ENCODE measurements at places on chromosomes 1 and 21.

- DNase-seq: no peak
These were observed 56.3 kb upstream of the DISP3 start for GRCh38 chr1:11422686-11423085.

DNA sequence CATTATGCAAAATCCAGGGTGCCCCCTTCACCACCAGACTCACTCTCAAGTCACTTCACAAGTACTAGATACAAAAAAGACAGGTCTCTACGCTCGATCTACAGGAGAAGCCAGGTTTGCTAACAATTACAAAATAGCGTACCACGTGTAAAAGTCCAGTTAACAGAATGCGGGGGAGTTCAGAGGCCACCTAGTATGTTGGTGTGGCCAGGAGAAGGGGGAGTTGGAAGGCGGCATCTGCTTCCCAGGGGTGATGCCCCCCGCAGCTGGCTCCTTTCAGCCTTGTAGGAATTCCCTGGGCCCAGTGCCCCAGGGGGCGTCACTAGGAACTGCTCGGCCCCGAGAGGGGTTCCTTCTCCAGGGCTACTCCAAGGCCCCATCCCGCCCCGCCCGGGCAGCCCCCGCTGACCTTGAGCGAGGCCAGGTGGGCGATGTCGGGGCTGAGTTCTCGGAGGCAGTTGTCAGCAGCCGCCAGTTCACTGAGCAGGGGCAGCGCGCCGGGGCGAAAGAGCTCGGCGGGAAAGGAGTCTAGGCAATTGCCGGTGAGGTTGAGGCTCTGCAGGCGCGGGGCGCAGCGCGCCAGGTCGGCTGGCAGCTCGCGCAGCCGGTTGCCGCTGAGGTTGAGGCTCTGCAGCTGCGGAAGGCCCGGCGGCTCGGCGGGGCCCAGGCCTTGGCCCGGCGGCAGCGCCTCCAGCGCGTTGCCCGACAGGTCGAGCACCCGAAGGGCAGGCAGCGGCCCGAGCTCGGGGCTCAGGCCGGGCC lies 664 bp downstream of the LRRC47 start:
- DNase-seq: no peak

- no peak for DNase-seq
These were observed 230.4 kb downstream of the DNM3 start for GRCh38 chr1:172071746-172072145.

- peak; percentile 96 for DNase-seq
These were observed 6.3 kb downstream of the EFNA3 start for GRCh38 chr1:155084722-155085503.

- no peak for DNase-seq
These were observed 7.1 kb upstream of the KRTAP10-4 start for GRCh38 chr21:44566403-44566802.

- no peak for DNase-seq
These were observed 183.6 kb upstream of the NR5A2 start for GRCh38 chr1:199843861-199844260.

GRCh38 chr21:38917043-38917774 lies 111.5 kb downstream of the ETS2 start:
- DNase-seq: no peak

DNA sequence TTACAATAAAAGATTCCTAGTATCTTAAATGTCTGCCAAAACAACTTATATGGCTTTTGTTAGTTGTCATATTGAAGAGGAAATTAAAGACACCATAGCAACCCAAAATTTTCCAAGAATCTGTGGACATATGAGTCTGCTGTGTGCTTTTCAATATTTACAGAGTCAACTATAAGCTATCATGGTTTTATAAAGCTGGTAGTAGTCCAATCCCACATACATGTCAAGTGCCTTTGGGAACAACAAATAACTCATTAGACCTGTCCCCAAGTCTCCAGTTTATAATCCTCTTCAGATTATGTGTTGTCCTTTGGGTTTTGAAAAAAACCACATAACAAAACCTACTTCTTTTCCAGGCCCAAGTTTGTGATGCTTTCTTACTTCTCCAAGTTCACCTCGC lies 293.8 kb upstream of the USP25 start:
- no peak for DNase-seq

- DNase-seq: peak; percentile 74
These were observed 21.3 kb downstream of the MIIP start for GRCh38 chr1:12040457-12041051.

- DNase-seq: no peak
These were observed 3.9 kb upstream of the MEF2D start for GRCh38 chr1:156504438-156504813.

DNA sequence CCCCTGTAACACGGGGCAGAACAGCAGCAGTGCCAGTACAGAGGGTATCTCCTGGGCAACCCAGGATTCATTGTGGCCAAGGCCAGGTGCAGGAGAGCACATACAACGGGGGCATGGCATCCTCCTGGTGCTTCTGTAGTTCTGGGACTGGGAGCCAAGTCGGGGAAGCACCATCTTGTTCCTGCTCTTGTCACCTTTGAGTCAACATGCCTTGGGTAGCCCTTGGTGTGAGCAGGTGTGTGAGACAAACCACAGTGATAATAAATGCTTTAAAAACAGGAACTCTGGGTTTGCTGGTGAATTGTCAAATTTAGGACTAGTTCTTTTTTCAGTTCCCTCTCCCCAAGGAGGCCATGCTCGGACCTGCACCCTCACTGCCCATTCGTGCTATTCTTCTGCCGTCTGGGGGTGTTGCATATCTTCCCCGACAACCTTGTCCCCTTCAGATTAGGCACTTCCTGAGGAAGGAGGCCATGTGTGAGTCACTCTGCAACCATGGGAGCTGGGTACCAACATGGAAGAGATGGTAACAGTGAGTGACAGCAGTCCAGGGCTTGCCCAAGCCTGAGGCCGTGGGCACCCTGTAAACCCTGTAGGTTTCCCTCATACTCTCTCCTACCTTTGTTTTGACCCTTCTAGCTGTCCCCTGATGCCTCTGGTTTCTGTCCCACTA lies 150.2 kb downstream of the GRIK3 start:
- peak; percentile 33 for DNase-seq

- DNase-seq: no peak
These were observed 103.3 kb upstream of the FGGY start for GRCh38 chr1:59193443-59194093.

GRCh38 chr1:154729031-154729442 lies 121.1 kb upstream of the ADAR start:
- no peak for DNase-seq

- DNase-seq: no peak
These were observed 510.9 kb downstream of the PTPRU start for GRCh38 chr1:29747196-29747595.

GRCh38 chr1:37147906-37148305 lies 113.6 kb upstream of the GRIK3 start:
- DNase-seq: no peak

DNA sequence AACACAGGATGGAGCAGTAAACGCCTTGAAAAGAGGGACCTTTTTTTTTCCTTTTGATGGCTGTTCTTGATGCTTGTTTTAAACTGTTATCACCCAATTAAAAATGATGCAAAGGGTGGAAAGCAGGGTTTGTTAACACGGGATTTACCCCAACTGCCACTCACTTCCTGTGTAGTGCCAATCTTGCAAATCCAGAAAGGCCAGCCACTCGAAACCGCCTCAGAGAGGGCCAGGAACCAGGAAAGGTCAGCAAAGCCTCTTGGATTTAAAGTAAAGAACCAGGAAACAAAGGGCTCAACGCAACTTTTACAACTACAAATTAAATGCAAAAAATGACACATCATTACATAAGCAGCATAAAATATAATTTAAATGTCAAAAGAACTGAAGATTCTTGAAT lies 347.4 kb downstream of the PDE4B start:
- DNase-seq: no peak

- no peak for DNase-seq
These were observed 889 bp upstream of the CCNL2 start for GRCh38 chr1:1399872-1400575.

DNA sequence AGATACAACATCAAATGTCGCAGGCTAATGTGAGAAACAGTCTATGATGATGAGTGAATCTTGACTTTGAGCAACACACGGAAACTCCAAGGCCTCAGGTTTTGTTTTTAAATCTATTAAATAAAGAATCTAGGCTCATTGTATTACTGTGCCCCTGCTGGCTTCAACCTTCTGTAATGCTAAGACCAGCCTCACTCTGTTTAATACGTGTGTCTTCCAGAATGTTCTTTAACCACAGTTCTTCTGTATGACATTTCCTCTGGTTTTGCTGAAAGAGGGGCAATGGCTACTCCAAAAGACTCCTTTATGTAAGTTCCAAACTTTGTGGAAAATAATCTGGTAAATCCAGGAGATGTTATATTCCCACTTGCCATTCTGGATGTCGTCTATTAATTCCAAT lies 101.1 kb upstream of the TIAM1 start:
- DNase-seq: no peak

DNA sequence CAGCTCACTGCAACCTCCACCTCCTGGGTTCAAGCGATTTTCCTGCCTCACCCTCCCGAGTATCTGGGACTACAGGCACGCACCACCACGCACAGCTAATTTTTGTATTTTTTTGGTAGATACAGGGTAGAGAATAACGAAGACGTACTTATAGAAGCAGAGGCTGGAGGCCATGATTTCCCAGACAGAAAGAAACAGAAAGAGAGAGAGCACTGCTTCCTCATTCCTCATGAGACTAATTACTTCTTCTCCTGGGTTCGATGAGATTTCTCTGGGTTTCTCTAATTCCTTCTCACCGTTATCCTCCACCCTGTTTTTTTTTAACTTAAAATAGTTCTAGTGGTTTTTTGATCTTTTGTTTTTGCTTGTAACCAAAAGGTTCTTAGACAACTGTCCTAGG lies 23.4 kb upstream of the PTP4A2 start:
- DNase-seq: no peak

DNA sequence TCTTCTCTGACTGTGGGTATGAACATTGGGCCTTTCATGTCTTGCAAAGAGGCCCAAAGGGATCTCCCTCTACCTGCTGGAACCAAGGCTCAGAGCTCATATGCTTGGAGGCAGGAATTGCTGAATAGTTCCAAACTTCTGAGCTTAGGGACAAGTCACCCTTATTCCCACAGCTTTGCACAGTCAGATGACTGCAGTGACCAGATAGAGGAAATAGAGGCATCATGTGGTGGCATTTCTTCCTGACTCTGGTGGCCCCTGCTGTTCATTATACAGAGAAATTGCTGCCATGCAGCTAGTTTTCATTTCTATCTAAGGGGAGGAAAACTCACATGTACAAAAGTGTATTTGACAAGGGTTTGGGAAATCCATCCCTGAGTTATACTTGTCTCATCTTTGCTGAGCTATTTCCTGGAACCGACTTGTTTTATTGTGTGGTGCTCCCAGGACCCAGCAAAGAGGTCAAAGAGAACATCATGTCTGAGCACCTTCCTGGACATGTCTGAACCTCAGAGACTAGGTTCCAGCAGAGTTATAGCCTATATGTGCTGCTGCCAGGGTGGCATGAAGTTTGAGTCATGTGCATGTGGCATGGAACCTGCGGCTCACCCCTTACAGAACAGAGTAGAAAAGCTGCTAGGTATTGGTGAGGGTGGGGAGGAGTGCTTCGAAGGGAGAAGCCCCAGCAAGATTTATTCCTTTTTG lies 131.2 kb downstream of the PIK3R3 start:
- no peak for DNase-seq

GRCh38 chr1:151108331-151108730 lies 37.8 kb downstream of the GABPB2 start:
- no peak for DNase-seq

GRCh38 chr1:204338997-204339396 lies 20.7 kb downstream of the PLEKHA6 start:
- DNase-seq: no peak
